ENCODE measurements at places on chromosomes 12 and 14.
A peak's percentile ranks its signal among the peaks of the same experiment; 100 is the strongest.

DNA sequence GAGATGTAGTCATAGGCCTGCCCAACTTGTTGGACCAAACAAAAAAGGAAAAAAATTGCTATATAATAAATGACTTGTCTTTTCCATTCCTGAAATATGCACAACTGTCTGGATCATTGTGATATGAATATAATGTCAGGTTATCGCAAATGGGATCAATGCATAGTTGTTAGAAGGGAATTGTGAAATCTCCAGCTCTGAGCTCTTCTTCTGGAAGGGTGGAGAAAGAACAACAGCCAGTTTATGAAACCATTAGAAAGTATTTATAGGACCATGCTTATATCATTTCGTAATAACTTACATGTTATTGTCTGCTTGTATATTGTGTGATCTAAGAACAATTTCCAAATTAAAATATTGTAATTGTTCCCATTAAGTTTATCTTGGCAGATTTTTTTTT, 35.7 kb upstream of the HIF1A start:
- DNase-seq, result no peak

- no peak for DNase-seq
Measured at GRCh38 chr12:5612556-5613410, 180.9 kb downstream of the NTF3 start.

DNA sequence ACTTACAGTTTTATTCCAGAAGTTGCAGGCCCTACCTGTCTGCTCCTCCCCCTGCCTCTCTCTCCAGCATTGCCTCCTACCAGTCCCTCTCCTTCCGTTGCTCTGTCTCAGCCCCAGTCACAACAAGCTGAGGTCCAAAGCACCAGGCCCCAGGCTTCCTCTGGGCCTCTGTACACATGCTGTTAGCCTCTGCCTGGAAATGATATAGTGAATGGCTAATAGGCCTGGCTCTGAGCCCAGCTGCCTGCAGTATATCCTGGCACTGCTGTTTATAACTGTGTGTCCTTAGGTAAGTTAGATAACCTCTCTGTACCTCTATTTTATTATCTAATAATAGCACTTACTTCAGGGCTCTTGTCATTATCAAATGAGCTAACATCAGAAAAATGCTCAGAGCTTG, 114.9 kb upstream of the PWP1 start:
- DNase-seq, result no peak

DNA sequence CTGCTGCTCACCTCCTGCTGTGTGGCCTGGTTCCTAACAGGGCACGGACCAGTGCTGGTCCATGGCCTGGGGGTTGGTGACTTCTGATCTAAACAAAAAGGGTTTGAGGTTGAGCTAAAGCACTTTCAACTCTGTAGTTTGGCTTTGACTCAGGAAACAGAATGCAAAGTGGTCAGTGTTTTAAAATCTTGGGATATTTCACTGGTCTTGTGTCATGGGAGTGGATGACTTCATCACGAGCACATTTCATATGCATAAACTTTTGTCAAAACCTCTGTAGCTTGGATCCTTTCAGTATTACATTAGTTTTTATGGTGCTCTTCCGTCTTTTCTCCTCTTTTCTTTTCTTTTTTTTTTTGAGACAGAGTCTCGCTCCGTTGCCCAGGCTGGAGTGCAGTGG, 25.6 kb downstream of the FAM161B start:
- DNase-seq, result no peak

- no peak for DNase-seq
Measured at GRCh38 chr12:57134949-57135348, 6.7 kb downstream of the LRP1 start.

DNA sequence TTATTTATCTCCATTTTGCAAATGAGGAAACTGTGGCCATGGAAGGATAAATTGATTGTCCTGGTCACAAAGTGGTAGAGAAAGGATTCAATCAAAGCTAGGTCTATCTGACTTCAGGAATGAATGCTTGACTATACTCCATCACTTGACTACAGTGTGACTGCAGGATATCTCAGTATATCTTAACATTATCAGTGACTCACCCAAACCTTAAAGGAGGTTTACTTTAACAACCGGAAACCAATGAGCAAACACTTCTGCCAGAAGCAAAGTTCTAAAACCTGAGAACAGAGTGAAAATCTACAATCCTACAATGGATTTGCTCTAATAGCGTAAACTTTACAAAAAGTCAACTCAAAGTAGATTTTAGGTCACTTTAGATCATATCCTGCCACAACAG, 277.0 kb downstream of the CEP128 start:
- DNase-seq, result no peak

GRCh38 chr14:71301611-71302010, 394.4 kb downstream of the PCNX1 start:
- DNase-seq, result no peak

- DNase-seq, result no peak
Measured at GRCh38 chr12:62834971-62835547, 99.9 kb downstream of the PPM1H start.

DNA sequence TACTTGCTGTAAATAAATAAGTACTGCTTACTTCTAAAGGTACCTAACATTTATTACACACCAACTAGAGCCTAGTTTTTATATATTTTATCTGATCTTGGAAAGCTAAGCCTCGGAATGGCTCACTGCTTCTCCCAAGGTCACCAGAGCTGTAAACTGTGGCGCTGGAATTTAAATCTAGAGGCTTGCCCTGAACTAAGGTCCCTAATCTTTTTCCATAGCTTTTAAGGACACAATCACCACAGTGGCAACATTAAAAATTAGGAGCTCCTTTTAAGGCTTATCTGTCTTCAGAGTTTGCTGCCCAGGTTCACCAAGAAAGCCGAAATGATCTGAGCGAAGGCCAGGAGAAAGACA, 670 bp downstream of the CCNB1IP1 start:
- no peak for DNase-seq

DNA sequence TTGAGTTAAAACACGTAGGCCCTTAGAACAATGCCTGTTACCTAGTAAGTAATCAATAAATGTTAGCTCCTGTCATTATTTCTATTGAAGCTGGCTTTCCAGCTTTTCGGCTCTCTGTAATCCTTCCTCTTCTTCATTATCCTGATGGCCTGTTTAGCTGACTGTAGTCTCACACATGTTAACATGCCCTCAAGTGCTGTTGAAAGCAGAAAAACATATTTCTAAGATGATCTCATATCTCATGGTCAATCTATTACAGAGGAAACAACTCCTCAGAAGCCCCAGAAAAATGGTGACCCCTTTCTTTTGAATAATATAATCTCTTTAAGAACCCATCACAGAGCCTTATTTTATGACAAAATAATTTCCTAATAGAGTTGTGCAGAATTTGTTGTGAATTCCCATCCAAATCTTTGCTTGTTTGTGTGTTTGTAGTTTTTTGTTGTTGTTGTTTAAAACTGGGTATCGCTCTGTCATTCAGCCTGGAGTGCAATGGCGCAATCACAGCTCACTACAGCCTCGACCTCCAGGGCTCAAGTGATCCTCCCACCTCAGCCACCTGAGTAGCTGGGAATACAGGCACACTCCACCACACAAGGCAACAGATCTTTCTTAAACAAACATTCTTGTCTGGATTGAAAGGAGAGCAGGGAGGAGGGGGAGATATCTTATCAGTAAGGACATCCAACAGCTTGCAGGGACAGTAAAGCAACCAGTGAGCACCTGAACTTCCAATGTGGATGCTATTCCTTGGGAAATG, 242.5 kb upstream of the CAND1 start:
- DNase-seq, result no peak

DNA sequence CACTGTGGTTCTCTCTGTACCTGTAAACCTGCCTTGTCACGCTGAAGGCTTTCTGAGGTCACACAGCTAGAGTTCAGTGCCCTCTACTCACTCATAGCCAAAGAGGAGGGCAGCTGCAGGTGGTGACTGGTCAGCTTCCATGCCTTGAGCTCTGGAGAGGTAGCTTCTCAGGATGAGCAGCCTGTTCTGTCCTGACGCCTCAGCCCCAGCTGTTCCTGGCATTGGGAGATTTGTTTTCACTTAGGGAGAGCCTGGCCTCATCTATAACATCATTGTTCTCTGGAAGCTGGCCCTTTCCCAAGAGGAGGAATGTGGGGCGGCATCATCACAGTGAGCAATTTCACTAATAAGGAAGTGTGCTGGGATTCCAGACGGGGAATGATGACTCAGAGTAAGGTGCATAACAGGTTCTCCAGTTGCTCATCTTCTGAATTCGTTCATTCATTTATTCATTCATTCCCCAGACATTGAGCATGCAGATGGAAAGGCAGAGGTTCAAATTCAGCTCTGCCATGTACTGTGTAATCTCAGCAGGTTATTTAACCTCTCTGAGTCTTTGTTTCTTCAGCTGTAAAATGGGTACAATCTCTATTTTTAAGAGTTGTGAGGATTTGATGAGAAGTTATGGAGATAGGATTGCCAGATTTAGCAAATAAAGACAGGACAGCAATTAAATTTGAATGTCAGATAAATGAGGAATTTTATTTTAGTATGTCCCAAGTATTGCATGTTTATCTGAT, 255.8 kb upstream of the CRY1 start:
- no peak for DNase-seq

GRCh38 chr14:68722968-68723566, 69.8 kb downstream of the ZFP36L1 start:
- no peak for DNase-seq

GRCh38 chr12:92063641-92064040, 82.0 kb downstream of the BTG1 start:
- no peak for DNase-seq

DNA sequence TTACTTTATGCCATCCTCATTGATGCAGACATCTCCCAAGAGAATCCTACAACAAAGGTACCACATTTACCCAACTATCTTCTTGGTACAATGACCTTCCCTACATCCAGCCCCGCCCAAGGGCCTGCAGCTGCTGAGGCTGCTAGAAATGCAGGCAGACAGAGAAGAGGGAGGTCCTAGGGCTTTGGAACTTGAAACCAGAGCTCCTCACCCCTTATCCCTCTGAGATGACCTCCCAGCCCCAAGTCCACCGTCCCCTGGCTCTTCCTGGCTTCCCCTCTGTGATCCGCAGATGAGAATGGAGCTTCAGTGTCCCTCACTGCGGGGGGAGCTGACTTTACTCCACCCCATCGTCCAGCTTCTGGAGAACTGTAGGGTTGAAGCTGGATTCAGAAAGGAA, 1.6 kb upstream of the TNFRSF1A start:
- DNase-seq, result no peak

GRCh38 chr12:75478116-75478794, 2.3 kb upstream of the GLIPR1 start:
- no peak for DNase-seq

GRCh38 chr14:89283327-89284060, 133.5 kb downstream of the FOXN3 start:
- DNase-seq, result peak; percentile 49

DNA sequence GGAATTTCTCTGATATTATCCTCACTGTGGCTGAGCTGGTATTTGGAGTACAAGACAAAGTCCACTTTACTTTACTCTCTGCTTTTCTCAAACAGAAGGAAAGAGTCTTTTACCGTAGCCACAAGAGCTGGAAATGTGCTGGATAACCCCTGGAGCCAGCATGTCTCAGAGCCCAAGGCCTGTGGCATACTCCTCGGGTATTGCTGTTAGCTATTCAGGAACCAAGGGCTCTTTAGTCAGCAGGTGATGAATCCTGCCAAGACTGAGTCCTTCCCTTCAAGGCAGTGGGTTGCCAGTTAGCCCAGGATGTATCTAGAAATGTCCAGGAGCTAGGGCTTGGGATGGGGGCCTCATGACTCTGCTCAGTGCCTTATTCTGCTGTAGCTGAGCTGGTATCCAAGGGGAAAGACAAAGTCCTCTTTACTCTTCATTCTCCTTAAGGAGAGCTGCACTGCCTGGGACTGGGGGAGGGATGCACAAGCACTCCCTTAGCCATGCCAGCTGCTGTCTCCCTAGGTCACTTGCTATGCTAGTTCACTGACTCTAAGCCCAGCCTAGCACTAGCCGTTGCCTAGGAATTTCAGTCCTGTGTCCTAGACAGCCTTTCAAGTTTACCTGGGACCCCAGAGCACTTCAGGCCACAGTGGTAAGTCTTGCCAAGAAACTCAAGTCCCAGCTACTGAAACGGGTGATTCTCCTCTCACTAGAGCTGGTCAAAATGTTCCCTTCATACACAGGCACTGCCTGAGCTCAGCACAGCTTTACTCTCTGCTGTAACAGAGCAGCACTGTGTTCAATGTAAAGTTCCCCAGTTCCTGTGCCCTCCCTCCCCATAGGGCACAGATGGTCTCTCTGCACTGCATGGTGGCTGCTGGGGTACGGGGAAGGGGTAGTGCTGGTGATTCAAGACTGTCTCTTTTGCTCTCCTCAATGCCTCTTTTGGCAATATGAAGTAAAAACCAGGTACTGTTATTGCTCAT, 136.4 kb downstream of the SLC35F4 start:
- no peak for DNase-seq

GRCh38 chr14:99327458-99328250, 55.7 kb upstream of the BCL11B start:
- no peak for DNase-seq

- no peak for DNase-seq
Measured at GRCh38 chr12:20404576-20405346, 36.4 kb downstream of the PDE3A start.

DNA sequence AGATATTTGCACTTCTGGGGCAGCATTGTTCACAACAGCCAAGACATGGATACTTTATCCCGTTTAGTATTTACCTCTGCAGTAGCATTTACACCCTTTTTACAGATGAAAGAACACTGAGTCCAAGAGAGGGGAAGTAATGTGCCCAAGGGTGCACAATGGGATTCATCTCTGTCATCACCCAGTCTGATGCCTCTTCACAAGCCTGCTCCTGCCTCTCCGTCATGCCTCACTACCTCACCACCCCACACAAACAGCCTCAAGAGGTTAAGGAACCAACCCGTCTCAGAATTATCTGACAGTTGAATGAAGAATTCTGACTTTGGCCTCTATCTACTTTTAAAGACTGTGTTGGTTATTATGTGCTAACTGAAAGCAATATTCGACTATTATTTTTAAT, 368.4 kb downstream of the ATP23 start:
- DNase-seq, result no peak

- DNase-seq, result no peak
Measured at GRCh38 chr12:48970702-48971334, 717 bp downstream of the WNT10B start.

DNA sequence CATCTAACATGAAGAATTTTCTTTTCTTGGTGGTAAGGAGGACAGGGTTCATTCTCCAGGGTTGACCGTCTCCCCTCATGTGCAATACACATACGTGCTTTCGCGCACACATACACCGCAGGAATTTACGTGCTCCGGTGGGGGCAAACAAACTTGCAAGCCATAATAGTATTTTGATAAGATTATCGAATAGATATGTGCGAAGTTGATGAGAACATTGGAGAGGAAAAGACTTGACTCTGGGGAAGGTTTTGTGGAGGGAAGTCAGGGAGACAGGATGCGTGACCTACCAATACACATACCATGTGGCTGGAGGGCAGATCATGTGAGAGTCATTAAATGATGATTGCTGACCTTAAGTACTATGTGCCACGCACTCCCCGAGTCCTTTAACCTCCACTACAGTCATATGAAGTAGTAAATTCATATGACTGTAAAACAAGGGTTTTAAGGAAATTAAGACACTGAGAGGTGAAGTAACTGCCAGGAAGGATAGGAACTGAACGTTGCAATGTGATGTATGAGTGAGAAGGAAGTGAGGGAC, 921 bp downstream of the RAD51B start:
- no peak for DNase-seq

- no peak for DNase-seq
Measured at GRCh38 chr12:110373962-110374611, 29.4 kb downstream of the ANAPC7 start.
